ENCODE measurements at places on chromosomes 12 and 14.
A peak's percentile ranks its signal among the peaks of the same experiment; 100 is the strongest.

- DNase-seq, result no peak
Measured at GRCh38 chr12:65725376-65725775, 98.9 kb upstream of the HMGA2 start.

GRCh38 chr14:94690896-94691659 is 78.8 kb downstream of the GSC start:
- no peak for DNase-seq

- no peak for DNase-seq
Measured at GRCh38 chr12:88579161-88579517, 1.1 kb downstream of the KITLG start.

DNA sequence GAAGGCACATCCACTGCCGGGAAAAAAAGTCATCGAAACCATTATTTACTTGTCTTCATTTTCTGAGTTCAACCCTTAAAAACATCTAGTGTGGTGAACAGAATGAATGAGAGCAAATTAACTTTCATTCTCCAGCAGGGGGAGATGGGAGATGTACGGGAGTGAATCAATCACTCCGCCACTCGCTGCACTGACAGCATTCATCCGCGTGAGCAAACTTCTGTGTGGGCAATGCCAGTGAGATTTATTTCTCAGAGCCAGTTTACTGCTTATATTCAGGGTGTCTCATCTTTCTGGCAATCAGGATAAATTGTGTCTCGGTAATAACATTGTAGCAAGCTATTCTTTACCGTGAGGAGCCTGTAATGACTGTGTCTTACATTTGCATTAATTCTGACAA is 463.6 kb upstream of the MIS18BP1 start:
- peak; percentile 10 for DNase-seq

DNA sequence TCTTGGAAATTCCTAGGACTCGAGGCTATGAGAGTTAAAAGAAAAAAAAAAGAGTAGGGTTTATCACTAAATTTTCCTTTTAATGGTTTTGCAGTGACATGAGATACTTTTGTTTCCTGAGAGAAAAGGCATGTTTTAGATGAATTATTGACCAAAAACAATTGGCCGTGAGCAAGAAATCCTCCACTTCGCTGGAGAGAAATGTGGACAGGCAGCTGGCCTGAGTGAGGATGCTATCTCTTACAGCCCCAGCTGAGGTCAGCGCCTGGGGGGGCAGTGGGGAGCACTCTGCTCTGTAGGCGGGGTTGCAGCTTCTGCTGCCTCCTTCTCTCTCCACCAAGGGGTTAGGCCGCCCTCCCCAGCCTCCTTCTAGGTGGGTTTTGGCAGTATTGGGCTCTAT is 54.7 kb downstream of the PRIMA1 start:
- no peak for DNase-seq

All from epithelial cell of prostate (primary cell).